ENCODE measurements at places on chromosomes 3 and 15.

GRCh38 chr15:37143351-37143750 lies 43.0 kb upstream of the MEIS2 start:
- no peak overlapping the region for H3K4me3 ChIP-seq
- no peak for DNase-seq
- no peaks in the 10 kb centered on the region for H3K27me3 ChIP-seq

GRCh38 chr15:89171136-89172072 lies 50.0 kb downstream of the RLBP1 start:
- no peaks in the 10 kb centered on the region for H3K27me3 ChIP-seq
- peaks cover 7% of the 10 kb centered on the region for H3K36me3 ChIP-seq
- DNase-seq: peak; percentile 33
- H3K4me3 ChIP-seq: no peak overlapping the region

DNA sequence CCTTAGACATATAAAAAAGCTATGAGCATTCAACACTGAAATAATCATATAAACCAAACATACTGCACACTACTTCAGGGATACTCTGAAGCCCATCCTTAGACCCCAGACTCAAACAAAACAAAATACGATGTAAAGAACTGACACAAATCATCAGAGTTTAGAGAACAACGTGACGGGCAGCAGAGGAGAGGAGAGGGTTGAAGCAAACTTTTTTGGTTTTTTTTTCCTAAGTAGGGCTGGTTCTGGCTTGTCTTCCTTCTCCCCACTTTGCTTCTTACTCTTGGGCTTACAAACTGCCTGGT lies 34.7 kb downstream of the GAP43 start:
- H3K27ac ChIP-seq: peak overlapping the region; percentile 97
- H3K27me3 ChIP-seq: no peaks in the 10 kb centered on the region
- no peaks in the 10 kb centered on the region for H3K36me3 ChIP-seq
- peaks cover 12% of the 10 kb centered on the region for H3K4me1 ChIP-seq

DNA sequence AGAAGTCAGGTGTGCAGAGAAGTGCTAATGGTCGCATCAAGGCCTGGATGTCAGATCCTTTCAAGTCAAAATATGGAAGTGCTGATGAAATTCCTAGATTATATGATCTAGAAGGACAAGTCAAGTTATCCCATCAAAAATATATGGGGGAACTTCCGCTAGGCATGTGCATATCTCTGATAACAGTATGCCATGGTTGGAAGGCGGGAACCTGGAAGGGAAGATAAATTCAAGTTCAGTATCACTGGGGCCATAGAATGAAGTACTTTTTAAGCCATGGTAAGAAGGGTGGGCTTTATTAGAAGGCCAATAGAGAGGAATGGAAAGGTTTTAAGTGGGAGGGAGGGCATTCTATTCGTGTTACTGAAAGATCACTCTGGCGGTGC lies 38.3 kb downstream of the MITF start:
- no peaks in the 10 kb centered on the region for H3K36me3 ChIP-seq
- DNase-seq: no peak
- H3K4me3 ChIP-seq: no peak overlapping the region

DNA sequence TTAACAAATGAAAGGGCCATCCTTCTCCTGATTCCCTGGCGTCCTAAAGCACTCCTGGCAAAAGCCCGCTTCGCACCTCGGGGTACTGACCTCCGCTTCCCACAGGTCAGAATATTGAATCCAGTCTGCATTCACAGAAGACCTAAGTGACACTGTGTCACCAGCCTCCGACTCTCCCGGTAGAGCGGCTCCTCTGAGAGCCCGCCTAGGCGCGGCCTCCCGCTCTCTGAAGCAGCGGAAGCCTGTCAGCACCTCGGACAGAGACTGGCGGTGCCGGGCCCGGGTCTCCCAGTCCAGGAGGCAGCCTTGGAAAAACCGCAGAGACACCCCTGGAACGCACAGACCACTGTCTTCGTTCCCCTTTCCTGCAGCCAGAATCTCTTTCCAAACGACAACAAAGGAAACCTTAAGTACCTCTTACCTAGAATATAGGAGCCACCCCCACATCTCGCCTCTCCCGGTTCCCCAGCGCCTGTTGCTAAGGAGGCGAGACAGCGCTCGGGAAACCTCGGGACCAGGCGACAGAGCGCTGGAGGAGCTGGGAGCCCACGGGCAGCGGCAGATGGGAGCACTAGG lies 1.2 kb downstream of the GABRB3 start:
- DNase-seq: no peak
- H3K4me3 ChIP-seq: no peak overlapping the region
- H3K36me3 ChIP-seq: no peaks in the 10 kb centered on the region
- H3K27ac ChIP-seq: no peak overlapping the region
- H3K27me3 ChIP-seq: peaks cover 12% of the 10 kb centered on the region

Data from adrenal gland (tissue), 19 donors.